ENCODE measurements at places on chromosomes 2 and 18. TPM values are rescaled to one million over a fixed set of nuclear protein-coding genes. Genes with fewer than 3 reads are reported as not detected.

CD302 gene
- 1.0 TPM for total RNA-seq

CHRNG gene
- total RNA-seq = not detected

MC5R gene
- not detected for total RNA-seq

RIOK3 gene
- total RNA-seq = 39.4 TPM

TMEM163 gene
- total RNA-seq = 0.71 TPM
